ENCODE measurements at places on chromosomes 3 and 15.
A peak's percentile ranks its signal among the peaks of the same experiment; 100 is the strongest.

DNA sequence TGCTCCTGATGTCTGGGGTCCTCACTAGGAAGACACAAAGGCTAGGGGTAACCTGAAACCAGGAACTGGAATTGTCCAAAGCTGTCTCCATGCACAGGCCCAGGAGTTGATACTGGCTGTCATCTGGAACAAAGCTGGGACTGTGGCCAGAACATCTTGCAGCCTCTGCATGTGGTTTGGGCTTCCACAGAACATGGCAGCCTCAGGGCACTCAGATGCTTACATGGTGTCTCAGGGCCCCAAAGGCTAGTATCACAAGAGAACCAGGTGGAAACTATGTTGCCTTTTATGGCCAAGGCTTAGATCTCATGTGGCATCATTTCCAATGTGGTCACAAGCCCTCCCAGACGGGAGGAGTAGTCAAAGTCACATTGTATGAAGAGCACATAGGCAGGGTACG lies 335.2 kb upstream of the TRIM42 start:
- no peak for DNase-seq

- no peak for DNase-seq
Observed at GRCh38 chr3:191262650-191263049, 63.6 kb downstream of the OSTN start.

DNA sequence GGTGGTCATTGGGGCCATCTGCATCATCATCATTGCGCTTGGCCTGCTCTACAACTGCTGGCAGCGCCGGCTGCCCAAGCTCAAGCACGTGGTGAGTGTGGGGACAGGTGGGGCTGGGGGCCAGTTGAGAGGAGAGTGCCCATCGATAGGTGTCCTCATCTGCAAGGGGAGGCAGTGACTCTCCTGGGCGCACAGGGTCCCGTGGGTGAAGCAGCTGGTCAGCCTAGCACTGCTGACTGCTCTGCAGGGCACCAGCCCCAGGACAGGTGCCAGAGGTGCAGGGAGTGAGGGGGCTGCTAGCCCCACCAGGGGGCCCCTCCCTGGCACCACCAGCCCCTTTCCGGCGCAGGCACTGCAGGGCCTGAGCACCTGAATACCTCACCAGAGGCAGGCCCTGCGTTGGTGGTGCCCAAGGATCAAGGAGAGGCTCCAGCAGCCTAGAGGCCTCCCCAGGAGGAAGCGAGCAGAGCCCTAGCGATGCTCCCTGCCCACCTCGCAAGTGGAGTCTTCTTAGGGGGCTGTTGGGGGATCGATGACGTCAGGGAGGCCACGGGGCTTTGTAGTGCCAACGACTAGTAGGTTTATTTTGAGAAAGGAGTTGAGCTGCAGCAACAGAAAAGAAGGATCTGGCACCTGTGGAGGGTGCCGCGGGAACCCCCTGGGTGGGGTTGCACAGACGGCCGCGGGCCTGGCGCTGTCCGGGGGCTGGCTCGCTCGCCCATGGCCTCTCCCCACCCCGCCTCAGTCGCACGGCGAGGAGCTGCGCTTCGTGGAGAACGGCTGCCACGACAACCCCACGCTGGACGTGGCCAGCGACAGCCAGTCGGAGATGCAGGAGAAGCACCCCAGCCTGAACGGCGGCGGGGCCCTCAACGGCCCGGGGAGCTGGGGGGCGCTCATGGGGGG lies 976 bp upstream of the ABTB1 start:
- DNase-seq = peak; percentile 75

GRCh38 chr3:18609187-18609586 lies 184.0 kb upstream of the SATB1 start:
- no peak for DNase-seq

GRCh38 chr15:66702035-66702786 lies at the start of gene SMAD6:
SMAD6 (plus strand) TSS chr15:66702236; CDS start chr15:66703259, 1,023 bp downstream.
- DNase-seq = peak; percentile 99

GRCh38 chr3:139617672-139618268 lies 60.0 kb downstream of the NMNAT3 start:
- no peak for DNase-seq

- DNase-seq = no peak
Observed at GRCh38 chr3:63937661-63938651, 25.8 kb upstream of the SCAANT1 start.

DNA sequence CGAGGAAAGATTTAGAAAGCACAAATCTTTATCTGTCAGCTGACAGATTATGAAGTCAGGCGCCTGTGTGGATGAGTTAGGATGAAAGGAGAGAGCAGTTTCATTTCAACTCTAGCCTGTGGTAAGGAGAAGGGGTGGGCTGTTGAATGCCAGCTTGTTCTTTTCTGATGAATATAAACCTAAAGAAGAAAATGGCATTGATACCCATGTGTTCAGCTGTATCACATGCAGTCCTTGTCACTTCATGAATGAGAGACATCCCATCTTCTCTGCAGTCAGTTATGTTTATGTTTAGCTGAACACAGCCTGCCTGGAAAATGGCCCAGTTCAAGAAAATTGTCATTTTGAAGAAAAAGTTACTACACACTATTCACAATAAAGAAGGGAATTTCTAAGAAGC lies 345.7 kb upstream of the RBMS3 start:
- no peak for DNase-seq

DNA sequence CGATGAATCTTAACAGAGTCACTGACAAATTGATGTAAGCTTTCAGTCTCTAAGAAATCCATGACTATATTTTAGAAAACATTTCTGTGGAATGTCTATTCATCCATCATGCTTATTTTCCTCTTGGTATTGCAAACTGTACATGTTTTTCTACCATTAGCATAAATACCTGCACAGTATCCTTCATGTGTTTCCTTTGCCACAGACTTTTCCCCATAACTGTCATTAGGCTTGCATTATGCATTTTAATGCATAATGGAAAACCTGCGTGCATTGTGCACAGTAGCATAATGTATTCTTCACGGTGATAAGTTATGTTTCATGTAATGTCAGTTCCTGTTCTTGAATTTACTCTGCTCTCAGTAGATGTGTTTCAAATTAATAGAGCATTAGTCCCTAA lies 403.1 kb upstream of the EPHA3 start:
- DNase-seq = no peak

DNA sequence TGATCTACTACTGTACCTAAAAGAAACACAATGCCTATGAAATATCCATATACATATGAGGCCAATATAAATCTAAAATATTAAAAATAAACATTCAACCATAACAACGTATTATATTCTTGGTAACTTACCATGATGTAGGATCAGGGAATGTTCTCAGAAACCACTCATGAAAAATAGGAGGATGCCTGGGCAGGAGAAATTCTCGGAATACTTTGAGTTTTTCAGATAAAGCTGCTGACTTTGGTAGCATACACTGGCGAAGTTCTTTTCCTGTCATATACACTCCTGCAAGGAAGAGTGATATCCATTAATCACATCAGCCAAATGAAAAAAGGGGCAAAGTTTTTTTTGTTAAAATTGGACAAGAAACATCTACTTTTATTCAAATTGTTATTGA lies 11.3 kb upstream of the XRN1 start:
- DNase-seq = no peak

GRCh38 chr15:56653107-56653506 lies 80.2 kb downstream of the ZNF280D start:
- no peak for DNase-seq

DNA sequence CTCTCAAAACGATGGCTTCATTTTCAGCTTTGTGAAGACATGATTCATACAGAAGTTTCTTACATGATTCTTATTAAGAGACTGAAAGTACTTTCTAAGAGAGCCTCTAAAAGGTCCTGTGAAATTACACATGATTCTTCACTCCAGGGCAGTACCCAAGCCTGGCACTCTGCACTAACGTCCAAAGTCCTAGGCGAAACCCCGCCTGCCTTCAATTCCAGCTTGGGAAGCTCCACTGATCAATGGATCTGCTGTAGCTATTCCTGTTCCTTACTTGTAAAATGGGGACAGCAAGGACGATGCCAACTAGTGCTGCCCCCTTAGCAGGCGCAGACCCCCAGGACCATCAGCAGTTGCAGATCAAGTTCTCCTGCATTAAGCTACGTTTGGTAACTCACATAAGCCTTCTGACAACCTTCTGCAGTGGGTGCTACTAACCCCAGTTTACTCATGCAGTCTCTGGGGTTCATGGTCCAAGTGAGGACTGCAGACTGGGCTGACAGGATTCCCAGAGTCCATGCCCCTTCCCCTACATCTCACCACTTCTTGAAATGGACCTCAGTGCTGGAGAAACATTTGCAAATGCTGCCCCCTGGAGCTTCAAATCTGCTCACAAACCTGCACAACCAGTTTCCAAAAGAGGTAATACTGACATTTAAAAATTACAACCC lies 10.6 kb downstream of the CHCHD4 start:
- no peak for DNase-seq

GRCh38 chr3:88189361-88189810 lies 39.6 kb downstream of the C3orf38 start:
- DNase-seq = no peak

GRCh38 chr3:95899494-95899893 lies 914.9 kb upstream of the EPHA6 start:
- no peak for DNase-seq

DNA sequence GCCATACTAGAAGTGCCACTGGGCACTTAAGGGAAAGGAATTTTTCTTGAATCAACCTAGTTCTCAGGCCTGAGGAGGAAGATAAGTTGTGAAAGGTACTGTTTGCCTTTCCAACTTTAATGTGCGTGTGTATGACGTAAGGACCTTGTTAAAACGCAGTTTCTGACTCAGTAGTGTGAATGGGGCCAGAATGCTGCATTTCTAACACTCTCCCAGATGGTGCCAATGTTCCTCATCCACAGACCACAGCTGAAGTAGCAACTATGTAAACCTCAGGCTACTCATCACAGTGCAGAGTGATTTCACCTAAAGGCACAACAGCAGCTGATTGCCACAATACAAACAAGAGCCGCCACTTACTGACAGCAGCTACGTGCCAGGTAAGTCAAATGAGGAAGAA lies 103.6 kb downstream of the OTOL1 start:
- no peak for DNase-seq

- no peak for DNase-seq
Observed at GRCh38 chr3:63199606-63200005, 78.5 kb upstream of the SYNPR start.

- DNase-seq = no peak
Observed at GRCh38 chr3:184177331-184177731, 2.7 kb downstream of the AP2M1 start.

DNA sequence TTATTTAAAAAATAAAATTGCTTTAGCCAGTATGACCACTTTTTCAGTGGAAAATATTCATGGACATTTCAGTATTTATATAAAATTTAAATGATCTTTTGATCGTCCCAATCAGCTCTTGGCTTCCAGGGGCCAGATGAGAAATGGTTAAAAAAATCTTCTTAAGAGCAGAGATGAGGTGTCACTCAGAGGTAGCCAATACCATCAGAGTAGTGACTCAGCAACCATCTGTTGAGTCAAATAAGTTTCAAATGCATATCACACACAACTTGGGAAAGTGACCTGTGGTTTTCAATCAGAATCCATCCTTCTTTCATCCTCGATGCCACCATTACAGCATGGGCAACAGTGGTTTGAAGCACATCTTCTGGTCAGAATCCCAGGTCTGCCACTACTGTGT lies 958.8 kb upstream of the NR2F2 start:
- no peak for DNase-seq

All from coronary artery (tissue), 2 donors.